ENCODE measurements at places on chromosomes 6 and 20.

DNA sequence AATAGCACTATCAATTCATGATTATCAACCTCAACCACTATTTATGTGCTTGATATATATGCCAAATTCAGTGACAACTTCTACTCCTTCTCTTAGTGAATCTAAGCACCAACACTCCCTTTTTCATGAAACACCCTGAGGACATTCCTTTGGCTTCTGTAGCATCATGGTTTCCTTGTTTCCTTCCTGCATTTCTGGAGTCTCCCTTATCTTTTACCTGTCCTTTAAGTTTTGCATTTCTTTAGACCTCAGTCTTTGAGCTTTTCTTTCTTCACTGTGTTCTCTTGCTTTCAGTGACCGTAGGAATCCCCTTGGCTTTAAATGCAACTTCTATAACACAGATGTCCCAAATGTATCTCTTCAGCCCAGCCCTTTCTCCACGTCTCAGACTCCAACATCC, 143.8 kb upstream of the MLIP start:
- no peak for DNase-seq

DNA sequence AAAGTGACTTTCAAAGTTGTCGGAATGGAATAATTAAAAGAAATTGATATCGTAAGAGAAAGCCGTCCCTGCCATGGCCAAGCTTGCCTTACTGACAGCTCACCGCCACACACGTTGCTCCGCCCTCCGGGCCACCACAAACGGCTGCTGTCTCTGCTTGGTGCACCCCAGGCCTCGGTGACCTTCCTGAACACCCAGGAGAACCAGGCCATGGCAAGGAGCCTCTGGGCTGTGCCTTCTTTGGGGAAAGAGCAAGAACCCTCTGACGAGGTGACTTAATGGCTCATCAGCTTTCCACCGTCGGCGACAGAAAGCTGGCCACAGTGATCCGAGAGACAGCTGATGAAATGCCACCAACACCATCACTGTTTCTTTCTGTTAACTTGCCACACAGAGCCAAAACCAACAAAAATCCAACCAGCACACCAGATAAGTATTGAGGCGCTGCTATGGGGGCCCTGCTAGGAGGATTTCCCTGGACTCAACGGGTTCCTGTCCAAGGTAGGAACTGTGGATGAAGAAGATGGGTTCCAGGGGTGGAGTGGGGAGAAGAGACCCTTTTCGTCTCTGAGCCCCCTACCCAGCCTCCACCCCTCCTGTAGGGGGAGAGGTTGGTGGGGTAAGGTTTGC, 61.4 kb downstream of the NPEPL1 start:
- no peak for DNase-seq

GRCh38 chr20:24808616-24809015, 140.5 kb upstream of the CST7 start:
- no peak for DNase-seq

DNA sequence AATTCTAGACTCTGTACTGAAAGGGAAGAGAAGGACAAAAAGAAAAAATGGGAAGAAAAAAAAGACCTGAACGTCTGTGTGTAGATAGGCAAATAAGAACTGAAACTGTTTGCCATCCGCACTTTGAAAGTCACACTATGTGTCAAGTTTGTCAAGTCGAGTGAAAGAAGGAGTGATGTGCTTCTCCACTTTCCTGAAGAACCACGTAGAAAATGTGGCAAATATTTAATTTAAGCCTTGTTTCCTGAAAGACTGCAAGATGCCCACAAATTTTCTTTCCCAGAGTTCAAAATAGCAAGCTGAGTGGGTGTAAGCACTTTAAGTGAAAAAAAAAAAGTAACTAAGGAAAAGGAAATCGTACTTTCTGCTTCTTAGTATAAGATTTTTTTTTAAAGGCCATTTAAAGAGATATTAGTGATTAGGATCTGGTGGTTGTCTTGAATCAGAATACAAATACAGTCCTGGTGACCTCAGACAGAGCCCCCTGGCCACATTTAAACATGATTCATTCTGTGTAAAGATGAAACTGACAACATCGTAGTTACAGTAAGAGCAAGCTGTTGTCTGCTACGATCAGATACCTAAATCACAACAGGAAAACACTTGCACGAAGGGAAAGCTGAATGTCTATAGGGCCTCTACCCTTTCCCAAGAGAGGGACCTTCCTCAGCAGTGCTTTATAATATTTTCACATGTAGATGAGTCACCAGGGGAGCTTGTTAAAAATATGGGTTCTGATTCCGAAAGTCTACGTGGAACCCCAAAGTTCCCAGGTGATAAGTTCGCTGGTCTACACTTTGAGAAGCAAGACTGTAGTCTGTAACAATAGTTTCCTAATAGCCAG, 102.3 kb downstream of the HIVEP2 start:
- peak; percentile 51 for DNase-seq

DNA sequence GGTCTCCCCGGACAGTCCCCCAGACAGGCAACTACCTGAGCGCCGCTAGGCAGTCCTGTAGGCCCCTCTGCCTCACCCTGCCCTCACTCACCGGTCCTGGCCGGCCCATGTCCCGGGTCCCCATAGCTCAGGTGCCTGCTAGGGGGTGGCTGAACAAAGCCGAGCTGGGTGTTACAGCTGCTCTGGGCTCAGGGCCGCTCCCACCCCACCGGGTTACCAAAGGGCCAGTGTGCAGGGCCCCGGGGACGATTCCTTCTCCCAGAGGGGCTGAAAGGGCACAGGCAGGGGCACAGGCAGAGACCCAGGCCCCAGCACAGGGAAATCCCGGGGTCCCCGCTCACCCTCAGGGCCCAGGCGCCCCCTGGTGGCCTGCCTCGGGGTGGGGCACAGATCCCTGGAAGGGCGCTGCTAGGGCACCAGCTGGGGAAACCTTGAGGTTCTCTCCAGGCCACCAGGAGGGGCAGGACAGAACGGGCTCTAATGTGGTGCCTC, 118.4 kb downstream of the GRM4 start:
- peak; percentile 56 for DNase-seq

- no peak for DNase-seq
Observed at GRCh38 chr6:89921691-89922090, 27.4 kb downstream of the GJA10 start.

- DNase-seq: no peak
Observed at GRCh38 chr6:121347484-121347883, 13.2 kb upstream of the TBC1D32 start.
